GM20000 (cell line): ENCODE measurements at places on chromosomes 4 and X.

GRCh38 chr4:186827534-186827897, 103.9 kb upstream of the FAT1 start:
- no peak for DNase-seq

- DNase-seq: no peak
These were observed 60.4 kb downstream of the CAMK2D start for GRCh38 chr4:113701169-113701568.

GRCh38 chr4:56217343-56217890, 169.9 kb downstream of the AASDH start:
- no peak for DNase-seq

DNA sequence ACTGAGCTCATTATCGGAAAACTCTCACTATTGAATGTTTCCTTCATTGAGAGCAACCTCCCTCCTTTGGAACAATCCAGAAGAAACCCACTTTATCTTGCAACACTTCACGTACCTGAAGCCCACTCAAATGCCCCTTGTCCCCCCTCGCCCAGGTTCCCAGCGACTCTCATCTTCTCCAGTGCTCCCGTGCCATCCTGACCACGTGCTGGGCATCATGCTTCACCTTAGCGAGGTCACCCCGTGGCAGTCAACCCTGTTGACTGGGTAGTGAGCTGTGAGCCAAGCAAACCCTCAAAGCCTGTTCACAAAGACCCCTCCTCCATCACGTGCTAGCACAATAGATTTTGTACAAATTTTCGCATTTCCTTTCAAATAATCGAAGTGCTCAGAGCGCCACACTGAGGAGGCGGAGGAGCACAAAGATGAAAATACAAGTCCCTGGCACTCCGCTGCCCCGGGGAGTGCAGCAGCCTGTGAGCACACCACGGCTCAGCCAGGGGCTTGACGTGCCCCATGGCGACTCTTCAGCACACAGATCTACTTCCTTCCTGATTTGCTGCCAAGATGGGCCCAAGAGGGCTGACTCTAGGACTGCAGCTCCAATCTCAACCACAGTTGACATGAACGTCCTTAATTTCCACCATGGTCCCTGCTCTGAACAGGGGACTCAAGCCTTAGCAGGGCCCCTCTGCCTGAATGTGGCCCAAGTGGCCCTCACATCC, 15.6 kb downstream of the PDZD4 start:
- no peak for DNase-seq

- DNase-seq: no peak
These were observed 597.6 kb upstream of the CPEB2 start for GRCh38 chr4:14404730-14405129.

DNA sequence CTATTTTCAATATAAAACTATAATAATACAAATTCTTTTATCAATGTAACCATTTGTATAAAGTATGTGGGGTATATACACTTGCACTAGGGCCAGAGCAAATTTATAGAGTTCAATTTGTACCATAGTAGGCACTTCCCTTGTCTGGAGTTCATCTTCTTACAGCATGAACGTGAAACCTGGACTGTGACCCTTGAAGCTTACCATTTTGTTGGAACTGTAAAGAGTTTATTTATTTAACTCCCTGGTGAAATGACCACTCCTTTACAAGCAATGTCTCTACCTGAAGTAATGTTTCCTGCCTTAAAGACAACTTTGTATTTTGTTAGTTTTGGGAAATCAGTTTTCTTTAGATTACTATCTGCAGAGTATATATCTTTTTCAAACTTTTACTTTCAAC, 188.2 kb downstream of the ARAP2 start:
- DNase-seq: no peak

DNA sequence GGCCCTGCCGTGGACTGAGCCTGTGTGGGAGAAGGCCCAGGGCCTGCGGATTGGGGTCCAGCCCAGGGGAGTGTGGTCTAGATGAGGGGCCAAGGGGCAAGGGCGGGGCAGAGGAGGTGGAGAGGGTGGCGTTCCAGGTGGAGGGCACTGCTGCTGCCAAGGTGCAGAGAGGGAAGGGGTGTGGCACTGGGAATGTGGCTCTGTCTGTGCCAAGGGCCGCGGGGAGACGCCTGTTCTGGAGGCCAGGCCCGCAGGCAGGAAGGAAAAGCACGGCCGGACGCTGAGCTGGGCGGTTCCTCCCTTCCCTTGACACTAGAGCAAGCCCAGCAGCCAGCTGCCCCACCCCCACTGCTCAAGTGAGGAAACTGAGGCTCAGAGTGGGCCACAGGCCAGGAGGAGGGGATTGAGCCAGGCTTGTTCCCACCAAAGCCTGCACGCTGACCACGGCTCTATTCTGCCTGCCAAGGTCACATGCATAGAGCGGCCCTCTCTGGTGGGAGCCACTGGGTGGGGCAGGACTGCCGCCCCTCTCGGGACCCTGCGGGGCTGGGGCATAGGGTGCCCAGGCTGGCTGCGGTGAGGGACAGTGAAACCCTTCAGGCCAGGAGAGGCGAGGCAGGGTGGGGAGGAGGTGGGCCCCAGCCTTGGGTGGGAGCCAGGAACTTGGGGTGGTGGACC, 13.0 kb downstream of the SH3BP2 start:
- no peak for DNase-seq

GRCh38 chr4:2103843-2104547, 44.9 kb downstream of the NAT8L start:
- DNase-seq: no peak

GRCh38 chrX:48913605-48914366, 2.3 kb upstream of the SLC35A2 start:
- no peak for DNase-seq

DNA sequence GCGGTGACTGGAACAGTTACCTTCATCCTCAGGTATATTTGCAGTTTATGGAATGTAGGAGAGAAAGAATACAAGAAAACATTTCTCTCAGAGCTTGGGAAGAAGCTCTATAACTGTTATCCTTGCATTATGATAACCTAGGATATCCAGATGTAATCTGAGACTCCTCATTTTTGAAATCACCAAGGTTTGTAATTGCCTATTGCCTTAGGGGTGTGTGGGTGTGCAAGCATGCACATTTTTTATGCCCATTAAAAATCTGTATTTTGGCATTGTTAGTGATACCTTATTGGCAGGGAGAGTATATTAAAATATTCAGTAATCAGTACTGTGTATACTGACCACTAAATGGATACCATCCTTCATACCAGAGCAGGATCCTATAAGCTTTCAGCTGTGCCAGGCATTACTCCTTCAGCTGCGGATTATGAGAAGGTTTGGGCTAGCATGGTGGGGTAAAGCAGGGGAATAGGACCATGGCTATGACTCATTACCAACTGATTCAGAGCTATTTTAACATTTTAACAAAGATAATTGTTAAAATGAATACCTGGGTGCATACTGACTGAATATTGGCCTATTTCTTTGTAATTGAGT, 8.3 kb downstream of the SEC24B start:
- no peak for DNase-seq

GRCh38 chr4:128444544-128445302, 157.1 kb upstream of the PGRMC2 start:
- no peak for DNase-seq

- DNase-seq: no peak
These were observed 2.4 kb upstream of the SLC9A6 start for GRCh38 chrX:135982860-135983259.
